ENCODE measurements at places on chromosomes 11 and 22. TPM values are rescaled to one million over a fixed set of nuclear protein-coding genes. Genes with fewer than 3 reads are reported as not detected.
A peak's percentile ranks its signal among the peaks of the same experiment; 100 is the strongest.

Gene OR5D18
- not detected for total RNA-seq

Gene MMP12
- total RNA-seq = not detected

Gene CDC42BPG
- total RNA-seq = 0.61 TPM

- no peak for DNase-seq
Observed at GRCh38 chr22:40383905-40384304, 13.5 kb downstream of the SGSM3 start.

DNA sequence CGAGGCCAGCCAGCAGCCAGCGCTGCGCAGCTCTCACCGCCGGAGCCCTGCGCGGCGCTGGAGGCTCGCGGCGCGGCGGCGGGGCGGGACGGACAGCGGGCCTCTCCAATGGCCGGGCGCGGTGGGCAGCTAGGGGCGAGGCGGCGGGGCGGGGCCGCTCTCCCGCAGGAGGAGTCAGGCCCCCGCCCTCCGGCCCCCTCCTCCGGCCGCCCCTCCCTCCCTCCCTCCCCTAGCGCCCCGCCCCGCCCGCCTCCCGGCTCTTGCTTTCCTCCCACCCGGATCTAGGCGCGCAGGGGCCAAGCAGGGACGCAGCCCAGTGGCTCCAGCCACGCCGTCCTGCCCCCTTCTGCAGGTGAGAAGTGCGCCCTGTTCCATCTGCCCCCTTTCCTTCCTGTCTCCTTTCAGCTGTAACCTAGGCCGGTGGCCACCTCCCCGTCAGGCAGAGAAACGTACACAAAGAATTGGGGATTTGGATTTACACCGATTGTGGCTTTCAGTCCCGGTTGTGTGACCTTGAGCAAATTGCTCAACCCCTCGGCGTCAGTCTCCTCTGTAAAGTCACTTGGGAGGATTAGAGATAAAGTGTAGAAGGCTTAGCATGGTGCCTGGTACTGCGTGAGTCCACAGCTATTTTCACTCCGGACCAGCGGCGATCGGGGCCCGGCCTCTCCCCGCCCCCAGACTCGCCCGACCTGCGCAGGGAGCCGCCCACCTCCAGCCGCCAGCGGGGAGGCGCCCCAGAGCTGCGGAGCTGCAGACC lies at the start of gene FZD4:
Gene FZD4 (minus strand): TSS at position 35 of the 760 bp plus-strand sequence. CDS start 310 bp downstream, outside the sequence.
- DNase-seq = no peak

Gene LARGE1
- total RNA-seq = 1.5 TPM

DNA sequence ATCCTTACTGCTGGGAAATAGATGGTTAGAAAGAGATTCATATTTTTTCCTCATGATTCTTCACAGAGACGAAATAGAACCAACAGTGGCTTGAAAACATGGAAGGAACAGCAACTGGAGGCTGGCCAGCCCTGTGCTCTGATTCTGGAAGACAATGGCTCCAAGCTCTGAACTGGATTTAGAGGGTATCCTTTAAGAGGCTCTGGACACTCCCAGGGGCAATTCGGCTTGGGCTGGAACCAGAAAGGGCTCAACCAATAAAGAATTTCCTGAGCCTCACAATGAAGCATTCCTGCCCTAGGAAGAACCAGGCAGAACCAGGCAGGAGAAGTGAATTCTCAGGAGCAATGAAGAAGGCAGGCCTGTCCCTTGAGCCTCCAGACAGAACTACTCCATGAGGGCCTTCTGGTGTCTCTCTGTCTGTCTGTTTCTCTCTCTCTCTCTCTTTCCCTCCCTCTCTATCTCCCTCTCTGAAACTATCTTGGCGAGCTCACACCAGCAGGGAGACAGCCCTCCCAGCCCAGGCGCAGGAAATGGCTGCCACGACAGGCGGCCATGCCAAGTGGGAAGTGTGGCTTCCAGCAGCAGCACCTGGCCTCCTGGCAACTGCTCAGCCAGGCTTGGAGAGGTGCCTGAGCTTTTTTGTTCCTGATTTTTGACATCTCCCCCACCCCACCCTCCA lies 93.3 kb downstream of the RCN1 start:
- no peak for DNase-seq

GRCh38 chr11:45901626-45902025 lies 5.4 kb downstream of the FREY1 start:
- no peak for DNase-seq

GRCh38 chr11:848380-848931 lies 5.8 kb downstream of the TSPAN4 start:
- DNase-seq = peak; percentile 84

Gene UPK3A
- total RNA-seq = not detected

Gene OR4D10
- not detected for total RNA-seq

GRCh38 chr11:28463826-28464225 lies 355.6 kb downstream of the METTL15 start:
- DNase-seq = no peak

Gene SYCE3
- total RNA-seq = 3.9 TPM

DNA sequence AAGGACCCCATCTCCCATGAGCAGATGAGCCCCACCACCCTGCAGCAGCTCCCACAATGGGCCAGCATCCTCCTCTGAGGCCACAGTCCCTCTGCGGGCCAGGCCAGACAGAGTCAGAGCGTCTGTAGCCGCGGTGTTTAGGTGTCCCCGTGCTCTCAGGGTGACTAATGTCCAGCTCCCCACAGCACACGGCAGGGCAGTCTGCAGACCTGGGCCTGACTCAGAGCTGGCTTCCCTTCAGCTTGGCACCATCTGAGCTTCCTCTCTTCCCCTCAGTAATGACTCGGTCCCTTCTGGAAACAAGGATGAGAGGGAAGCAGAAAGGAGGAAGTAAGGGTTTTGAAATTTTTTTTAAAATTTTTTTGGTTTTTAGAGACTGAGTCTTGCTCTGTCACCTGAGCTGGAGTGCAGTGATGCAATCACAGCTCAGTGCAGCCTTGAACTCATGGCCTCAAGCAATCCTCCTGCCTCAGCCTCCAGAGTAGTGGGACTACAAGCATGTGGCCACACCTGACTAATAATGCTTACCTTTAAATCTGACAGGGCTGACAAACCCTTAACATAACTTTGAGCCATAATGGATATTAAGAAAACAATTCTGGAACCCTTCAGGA lies 28.5 kb downstream of the LRRC74B start:
- no peak for DNase-seq

DNA sequence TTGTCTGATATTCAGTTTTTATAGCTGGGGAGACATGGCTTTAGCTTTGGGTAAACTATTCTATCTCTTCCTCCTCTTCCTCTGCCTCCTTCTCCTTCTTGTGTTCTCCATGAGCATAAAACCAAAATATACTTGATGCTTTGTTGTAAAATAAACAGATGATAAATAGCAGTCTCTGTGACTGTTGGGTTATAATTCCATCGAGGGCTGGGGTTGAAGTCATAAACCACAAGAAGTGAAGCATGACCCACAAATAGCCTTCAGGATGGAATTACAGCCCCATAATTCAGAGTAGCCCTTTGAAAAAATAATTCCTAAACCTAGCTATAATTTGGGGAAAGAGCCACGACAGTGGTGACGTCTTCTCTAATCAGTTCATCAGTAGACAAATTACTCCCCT lies 177.7 kb downstream of the SNX19 start:
- no peak for DNase-seq

Gene OR4S2
- not detected for total RNA-seq

- no peak for DNase-seq
Observed at GRCh38 chr11:62614275-62614674, 1.2 kb downstream of the ROM1 start.

Gene KLHL35
- not detected for total RNA-seq

- DNase-seq = no peak
Observed at GRCh38 chr11:472816-473215, 22.7 kb downstream of the PTDSS2 start.

- DNase-seq = no peak
Observed at GRCh38 chr22:48423481-48423911, 1404.2 kb downstream of the BRD1 start.

DNA sequence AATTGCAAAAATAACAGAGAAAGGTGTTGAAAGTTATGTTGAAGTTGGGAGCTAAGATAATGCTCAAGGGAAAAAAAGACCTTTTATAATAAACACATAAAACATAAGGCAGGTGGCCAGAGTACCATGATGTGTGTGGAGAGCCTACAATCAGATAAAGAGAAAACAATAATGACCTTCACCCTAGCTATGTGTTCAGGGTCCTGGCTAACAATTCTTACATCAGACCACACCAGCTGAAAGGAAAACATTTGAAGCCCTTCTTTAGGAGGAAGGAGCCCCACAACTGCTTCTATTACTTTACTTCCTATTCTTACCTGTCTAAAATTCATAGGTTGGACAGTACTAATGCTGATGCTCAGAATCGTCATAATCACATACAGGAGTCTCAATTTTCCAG lies 2.5 kb downstream of the TSG101 start:
- DNase-seq = no peak

DNA sequence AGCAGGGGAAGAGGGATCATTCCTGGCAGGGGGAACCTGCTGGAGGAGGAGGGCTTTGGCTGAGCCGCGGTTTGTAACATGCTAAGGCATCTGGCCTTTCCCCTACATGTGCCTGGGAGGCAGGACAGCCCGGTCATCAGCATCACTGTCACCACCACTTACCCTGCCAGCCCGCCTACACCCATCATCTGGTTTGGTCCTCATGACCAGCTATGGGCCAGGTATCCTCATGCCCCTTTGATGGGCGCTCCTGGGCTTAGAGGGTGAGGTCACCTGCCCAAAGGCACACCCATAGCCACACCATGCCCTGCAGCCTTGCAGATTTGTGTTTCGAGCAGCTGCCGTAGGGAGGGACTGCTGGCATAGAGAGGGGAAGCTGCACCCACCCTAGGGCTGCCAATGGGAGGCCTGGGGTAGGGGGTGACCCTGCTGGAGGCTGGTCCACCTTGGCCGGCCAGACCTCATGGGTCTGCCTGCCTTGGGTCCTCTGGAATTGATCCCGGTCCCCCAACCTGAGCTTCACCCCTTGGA lies 2.6 kb downstream of the MRGPRF start:
- no peak for DNase-seq

DNA sequence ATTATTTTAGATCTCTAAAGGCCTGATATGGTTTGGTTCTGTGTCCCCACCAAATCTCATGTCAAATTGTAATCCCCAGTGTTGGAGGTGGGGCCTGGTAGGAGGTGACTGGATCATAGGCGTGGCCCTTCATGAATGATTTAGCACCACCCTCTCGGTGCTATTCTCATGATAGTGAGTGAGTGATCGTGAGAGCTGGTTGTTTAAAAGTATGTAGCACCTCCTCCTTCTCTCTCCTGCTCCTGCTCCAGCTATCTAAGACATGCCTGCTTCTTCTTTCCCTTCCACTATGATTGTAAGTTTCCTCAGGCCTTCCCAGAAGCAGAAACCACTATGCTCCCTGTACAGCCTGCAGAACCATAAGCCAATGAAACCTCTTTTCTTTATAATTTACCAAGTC lies 114.1 kb downstream of the SERGEF start:
- DNase-seq = no peak

- DNase-seq = no peak
Observed at GRCh38 chr11:120941000-120941399, 82.9 kb upstream of the TBCEL start.

DNA sequence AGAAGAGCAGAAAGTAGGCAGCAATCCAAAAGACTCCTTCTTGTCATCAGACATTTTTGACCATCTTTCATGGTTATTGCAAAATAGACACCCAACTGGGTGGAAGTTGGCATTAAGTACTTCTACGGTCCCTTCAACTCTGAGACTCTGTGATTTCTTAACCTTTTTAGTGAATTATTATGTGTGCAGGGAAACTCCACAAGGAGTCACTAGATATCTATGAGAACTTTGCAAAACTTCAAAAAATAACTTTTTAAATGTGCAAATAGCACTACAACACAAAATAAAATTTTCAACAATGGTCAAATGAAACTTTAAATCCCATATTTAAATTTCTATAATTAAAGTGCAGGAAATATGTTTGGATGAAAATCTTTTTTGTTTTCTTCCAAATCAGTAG lies 88.7 kb downstream of the SLC17A6 start:
- DNase-seq = no peak

Gene OR51B2
- not detected for total RNA-seq

Gene TEX12
- total RNA-seq = 0.29 TPM

DNA sequence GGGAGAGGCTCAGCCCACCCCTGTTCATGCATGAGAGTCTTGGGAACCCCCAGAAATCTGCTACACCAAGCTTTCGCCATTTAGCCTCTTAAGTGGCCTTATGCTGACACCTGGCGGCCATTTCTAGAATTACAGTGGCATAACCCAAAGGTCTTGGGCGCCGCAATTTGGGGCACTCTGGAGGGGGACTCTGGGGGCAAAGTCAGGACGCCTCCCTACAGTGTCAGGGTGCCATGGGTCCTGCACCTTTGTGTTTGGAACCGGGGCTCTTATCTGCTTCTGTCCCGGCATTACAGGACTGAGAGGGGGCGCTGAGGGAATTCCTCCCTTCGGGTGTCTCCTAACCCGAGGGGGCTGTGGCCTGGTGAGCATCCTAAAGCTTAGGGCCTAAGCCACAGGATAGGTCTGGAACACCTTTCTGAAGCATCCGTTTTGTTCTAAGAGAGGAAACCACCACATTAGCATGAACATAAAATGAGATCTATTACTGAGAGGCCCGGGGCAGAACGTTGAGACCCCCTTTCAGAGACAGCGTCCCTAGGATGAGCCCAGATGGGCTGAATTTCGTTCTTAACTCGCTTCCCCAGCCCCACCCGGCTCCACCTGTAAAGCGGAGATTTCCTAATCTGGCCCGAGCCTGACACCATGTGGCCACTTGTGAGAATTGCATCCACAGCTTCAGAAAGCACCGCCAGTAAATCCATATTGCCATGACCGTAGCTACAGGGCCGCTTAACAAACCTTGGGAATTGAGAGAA lies 9.3 kb downstream of the INS start:
- no peak for DNase-seq

Gene TBX1
- total RNA-seq = not detected

Gene FAR1
- total RNA-seq = 54.9 TPM

DNA sequence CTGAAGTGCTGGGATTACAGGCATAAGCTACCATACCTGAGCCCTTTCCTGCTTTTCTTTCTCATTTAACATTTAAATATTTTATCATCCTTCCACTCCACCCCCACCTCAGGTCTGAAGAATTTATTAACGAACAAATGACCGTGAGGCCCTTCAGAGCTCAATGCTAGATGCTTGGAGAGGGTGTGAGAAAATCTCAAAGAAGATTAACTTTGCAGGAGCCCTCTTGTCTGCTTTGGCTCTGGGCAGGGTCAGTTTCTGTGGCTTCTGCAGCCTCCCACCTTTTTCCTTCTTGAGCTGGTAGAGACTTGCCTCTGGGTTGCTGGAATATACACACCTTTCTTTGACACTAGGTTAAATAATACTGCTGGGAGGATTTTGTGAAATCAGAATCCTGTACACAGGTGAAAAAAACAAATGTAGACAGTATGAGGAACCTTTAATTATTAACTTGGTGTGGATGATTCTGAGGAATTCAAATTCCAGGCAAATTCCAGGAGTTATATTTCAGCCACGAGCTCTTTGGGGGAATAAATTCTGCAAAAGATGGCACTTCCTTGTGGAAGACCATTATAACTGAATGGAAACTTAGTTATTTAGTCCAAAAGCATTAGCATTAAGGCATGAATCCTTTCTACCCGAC lies 3.4 kb upstream of the ZBTB44 start:
- no peak for DNase-seq

DNA sequence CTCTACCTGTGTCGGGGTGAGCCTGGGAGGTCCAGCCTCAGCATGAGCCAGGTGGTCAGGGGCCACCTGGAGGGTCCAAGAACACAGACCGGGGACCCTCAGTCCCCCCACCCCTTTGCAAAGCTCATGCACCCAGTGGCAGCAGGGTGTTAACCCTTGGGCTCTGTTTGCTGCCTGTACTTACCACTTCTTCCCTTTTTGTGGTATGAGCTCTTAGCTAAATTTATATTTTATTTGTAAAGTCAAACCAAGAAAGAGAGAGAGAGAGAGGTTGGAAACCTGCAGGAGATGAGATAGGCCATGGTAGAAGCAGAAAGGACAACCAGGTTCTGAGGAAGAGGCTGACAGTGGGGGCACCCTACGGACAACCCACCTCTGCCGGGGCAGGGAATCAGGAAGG lies 29.9 kb downstream of the IL10RA start:
- DNase-seq = no peak
